Activated naive CD4-positive, alpha-beta T cell treated with Interleukin-2 at 50 U/mL for 16 hours (primary cell): ENCODE measurements at places on chromosomes 7 and 10.

DNA sequence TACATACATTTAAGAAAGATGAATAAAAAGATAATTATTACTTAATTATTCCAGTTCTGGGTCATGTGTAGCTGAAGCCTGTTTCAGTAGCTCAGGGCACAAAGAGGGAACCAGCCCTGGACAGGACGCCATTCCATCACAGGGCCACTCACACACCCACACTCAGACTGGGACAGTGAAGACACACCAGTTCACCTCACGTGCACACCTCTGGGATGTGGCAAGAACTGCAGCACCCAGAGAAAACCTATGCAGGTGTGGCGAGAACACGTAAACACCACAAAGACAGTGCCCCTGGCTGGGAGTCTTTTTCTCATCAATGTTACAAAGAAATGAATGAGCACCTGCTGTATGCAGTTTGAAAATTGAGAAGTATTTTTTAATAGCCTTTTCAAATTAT, 1.6 kb upstream of the IDI1 start:
- DNase-seq: peak; percentile 37

DNA sequence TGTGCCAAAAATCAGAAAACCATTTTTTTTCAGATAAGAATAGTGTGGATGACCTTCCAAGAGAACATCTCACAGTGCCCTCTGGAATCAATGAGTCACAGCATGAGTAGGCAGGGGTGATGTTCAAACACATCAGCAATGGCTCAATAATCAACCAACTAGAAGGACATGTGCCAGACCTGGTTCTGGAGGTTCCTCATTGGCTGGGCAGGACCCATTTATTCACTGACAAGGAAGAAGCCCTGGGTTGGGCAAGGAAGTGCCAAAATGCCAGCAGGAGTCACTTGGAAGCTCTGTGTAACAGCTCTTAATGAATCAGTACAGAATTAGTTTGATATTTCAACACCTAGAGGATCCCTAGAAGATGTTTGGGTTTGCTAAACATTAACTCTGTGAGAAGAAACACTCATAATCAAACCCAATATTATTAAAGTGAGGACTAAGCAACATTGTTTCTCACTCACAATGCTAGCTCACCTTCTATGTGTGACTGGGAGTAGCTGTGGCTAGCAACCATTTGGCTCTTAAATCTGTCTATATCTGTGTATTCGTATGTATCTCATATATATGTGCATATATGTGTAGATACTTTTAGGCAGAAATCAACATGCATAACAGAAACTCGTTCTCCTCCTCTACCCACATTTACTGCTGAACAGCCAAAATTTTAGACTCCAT, 72.3 kb upstream of the APBB1IP start:
- no peak for DNase-seq

- no peak for DNase-seq
Observed at GRCh38 chr7:34165927-34166550, 260.7 kb downstream of the BMPER start.

DNA sequence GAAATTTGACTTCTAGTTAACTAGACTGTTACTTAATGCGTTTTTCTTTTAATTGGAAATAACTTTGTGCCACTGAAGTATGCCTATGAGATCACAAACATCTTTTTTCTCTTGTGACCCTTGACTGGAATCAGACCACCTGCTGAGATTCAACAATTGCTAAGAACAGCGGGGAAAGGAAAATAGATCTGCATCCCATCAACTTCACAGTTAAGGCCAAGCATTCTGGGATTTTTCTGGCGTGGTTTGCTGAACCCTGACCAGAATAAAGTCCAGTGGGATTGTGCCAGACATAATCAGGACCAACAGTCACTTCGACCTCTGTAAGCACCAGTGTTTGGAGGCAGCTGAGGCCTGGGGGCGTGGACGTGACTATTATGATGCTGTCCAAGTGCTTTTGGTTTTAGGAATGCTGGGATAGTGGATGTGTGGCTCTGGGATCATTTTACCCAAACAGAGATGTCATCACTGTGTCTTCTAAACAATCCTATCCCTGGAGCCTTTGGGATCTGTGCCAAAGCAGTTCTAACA, 373.3 kb upstream of the PRKCQ start:
- no peak for DNase-seq

GRCh38 chr7:47648275-47648925, 66.5 kb upstream of the TNS3 start:
- no peak for DNase-seq
